Amniotic stem cell (primary cell): ENCODE measurements at places on chromosomes 5 and 9.

- DNase-seq = no peak
Measured at GRCh38 chr5:118314931-118315330, 673.4 kb downstream of the DTWD2 start.

GRCh38 chr5:164934039-164934438 lies 1428.6 kb downstream of the MAT2B start:
- DNase-seq = no peak

GRCh38 chr5:74951865-74952264 lies 85.7 kb upstream of the FAM169A start:
- DNase-seq = no peak

DNA sequence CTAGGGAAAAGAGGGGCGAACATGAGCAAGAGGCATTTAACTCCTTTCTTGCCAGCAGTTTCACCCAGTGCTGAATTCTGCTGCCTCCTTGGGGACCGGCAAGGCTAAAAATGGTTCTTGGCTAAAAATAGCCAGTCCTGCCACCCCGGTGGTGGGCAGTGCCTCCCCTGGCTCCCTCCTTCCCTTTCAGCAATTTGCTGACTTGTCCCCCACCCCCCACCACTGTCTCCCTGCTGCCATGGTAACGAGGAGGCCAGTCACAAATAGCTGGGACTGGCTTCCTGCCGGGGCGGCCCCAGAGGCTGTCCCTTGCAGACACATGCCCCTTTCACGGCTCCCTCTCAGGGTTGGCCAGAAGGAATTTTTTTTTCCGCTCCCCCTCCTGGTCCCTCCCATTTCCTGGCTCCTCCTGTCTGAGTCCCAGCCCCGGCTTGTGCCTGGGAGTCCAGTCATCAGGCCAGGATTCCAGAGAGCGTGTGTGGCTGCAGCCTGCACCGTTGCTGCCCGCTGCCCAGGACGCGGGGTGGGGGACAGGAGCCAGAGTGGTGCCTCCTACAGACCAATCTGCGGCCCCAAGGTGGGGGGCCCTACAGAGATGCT lies 130.3 kb downstream of the RGS3 start:
- peak; percentile 96 for DNase-seq

DNA sequence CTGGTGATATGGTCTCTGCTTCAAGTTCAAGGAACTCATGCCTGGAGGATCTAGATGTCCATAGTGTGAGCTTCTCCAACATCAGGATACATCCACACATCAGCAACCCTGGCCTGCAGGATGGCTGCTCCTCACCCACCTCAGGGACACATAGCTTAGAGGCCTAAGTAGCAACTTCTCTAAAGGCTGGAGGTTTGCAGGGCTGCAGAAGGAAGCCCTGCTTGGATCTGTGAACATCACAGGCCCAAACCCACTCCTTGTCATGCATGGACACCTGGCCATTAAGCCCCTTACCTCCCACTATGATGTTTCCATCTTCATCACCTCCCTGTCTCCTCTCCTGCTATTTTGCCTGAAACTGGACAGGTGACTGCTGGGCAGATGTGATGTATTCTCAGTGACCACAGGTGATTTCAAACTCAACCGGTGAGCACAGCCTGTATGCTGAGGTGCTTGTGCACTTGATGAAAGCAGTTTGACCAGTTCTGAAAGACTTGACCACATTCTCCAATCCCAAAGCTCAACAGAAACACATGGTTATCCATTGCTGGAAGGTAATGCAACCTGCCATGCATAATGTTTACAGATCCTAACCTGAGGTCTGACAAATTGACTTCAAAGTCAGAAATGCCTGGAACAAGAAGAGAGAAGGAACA lies 205.2 kb downstream of the FSTL4 start:
- no peak for DNase-seq

- DNase-seq = no peak
Measured at GRCh38 chr9:75149841-75150241, 61.5 kb downstream of the OSTF1 start.

- peak; percentile 69 for DNase-seq
Measured at GRCh38 chr5:150642567-150642927, 2.1 kb downstream of the SYNPO start.

- no peak for DNase-seq
Measured at GRCh38 chr5:131068893-131069643, 96.0 kb downstream of the HINT1 start.
